Bronchial epithelial cell (primary cell): ENCODE measurements at places on chromosomes 6 and 20.

DNA sequence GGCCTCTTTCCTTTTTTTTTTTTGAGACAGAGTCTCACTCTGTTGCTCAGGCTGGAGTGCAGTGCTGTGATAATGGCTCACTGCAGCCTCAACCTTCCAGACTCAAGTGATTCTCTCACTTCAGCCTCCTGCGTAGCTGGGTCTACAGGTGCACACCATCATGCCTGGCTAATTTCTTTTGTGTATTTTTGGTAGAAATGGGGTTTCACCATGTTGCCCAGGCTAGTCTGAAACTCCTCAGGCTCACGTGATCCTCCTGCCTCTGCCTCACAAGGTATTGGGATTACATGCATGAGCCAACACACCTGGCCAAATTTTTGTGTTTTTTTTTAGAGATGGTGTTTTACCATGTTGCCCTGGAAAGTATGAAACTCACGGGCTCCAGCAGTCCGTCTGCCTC, 29.3 kb downstream of the SRC start:
- no peak for DNase-seq

GRCh38 chr6:148943451-148943850, 196.6 kb downstream of the UST start:
- DNase-seq = no peak

DNA sequence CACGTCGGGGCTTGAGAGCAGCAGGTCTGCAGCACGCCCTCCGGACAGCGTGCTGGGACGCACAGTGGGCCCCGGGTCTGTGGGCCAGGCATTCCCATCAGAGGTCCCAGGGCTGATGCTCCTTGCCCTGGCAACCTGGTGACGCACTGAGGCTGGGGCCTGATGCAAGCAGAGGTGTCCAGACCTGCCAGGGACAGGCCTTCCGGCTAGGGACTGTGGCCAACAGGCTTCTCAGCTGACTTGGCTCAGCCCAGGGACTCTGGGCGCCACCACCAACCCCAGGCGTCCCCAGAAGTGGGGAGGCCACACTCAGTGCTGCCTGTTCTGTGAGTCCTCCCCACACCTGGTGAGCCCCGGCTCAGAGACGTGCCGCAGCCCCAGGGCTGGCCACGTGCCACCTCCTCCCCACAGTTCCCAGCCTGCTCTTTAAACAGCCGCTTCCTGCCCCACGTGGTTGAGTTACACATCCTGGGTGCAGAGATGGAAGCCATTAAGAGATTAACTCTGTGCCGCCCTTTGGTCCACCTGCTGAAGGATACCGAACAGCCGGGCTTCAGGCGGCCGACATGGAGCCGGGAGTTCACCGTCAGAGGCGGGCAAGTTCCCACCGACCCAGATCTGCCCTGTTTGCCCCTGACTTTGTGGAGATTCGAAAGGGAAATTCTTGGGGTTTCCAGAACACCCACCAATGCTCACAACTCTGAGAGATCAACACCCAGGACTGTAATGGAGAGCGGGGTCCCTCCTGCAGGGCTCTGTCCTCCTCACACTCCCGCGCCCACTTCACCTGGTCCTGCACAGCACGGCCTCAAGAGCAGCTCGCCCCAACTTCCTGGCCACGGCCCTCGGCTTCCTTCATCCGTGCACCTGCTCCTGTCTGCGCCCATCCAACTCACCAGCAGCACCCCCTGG, 37.6 kb upstream of the ZBP1 start:
- peak; percentile 85 for DNase-seq

DNA sequence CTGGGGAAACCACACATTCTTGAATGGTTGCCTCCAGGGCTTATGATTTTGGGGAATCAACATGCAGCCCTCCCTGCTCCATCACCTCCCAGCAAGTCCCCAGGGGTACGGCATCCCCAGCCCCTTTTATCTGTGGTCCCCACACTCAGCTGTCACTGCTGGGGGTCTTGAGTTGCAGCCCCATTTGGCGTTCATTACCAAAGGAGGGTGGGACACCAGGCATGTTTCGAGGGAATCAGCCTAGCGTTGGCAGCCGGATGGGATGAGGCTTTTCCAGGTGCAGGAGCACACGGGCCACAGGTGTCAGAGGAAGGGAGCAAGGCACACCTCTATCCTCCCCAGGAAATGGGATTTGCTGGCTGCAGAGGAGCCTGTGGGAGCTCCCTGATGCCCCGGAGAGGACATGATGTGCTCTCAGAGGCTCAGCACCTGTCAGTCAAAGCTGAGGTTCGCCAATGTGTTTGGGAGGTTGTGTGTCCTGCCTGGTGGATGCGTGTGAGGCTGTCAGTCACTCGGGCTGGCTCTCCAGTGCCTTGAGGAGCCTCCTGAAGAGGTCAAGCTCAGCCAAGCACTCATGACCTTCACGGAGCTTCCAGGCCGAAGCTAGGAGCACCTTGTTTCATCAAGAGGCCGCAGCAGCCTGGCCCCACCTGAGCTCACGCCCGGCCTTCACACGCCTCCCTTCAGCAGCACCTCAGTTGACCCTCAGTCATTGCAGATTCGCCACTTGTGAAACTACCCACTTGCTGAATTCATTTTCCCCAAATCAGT, 95.0 kb downstream of the ERMARD start:
- no peak for DNase-seq

DNA sequence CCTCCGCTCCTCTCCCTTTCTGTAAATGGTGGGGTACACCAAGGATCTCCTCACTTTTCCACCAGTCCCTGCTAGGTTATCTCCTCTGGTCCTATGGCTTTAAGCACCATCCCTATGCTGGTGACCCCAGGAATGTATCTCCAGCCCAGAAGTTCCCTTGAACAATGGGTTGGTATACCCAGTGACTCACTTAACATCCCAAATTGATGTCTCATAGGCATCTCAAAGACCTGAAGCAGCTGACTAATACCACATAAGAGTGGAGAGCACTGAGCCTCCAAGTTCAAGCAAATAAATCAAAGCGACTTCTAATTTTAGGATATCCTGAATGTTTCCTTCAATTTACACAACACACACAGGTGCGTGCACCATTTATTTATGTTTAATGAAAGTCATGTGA, 48.3 kb downstream of the ADGRF1 start:
- DNase-seq = peak; percentile 97
